ENCODE measurements at places on chromosomes 3 and 15. TPM values are rescaled to one million over a fixed set of nuclear protein-coding genes. Genes with fewer than 3 reads are reported as not detected.

DNA sequence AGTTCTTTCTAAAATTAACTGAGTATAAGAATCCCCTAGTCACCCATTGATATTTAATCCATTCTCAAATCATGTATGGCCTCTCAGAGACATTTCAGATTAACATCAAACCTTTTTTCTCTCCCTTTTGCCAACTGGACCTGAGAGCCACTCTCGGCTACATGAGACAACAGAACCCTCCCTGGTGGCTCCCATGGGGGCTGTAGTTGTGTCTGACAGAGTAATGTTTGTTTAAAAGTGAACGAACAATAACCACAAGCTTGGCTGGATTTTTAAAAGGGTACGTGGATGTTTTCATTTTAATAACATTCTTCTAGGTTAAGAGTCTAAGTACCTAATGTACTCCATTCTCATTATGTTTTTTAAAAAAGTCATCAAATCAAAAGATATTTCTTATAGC is 37.1 kb downstream of the P3H2 start:
- H3K4me3 ChIP-seq, result no peak overlapping the region
- no peak for DNase-seq
- no peaks in the 10 kb centered on the region for H3K4me1 ChIP-seq
- H3K27ac ChIP-seq, result no peak overlapping the region
- H3K36me3 ChIP-seq, result no peaks in the 10 kb centered on the region

GRCh38 chr15:78682693-78683410 is 41.8 kb upstream of the CHRNB4 start:
- DNase-seq, result no peak
- H3K4me1 ChIP-seq, result peaks cover 4% of the 10 kb centered on the region
- no peak overlapping the region for H3K4me3 ChIP-seq
- no peaks in the 10 kb centered on the region for H3K27me3 ChIP-seq

GRCh38 chr3:19539518-19540392 is 391.4 kb downstream of the KCNH8 start:
- no peak overlapping the region for H3K27ac ChIP-seq
- H3K36me3 ChIP-seq, result no peaks in the 10 kb centered on the region
- H3K4me1 ChIP-seq, result no peaks in the 10 kb centered on the region
- no peak overlapping the region for H3K4me3 ChIP-seq
- no peak for DNase-seq
- peaks cover 3% of the 10 kb centered on the region for H3K27me3 ChIP-seq

GRCh38 chr3:184029443-184029842 is 2.1 kb upstream of the HTR3D start:
- DNase-seq, result no peak
- H3K36me3 ChIP-seq, result no peaks in the 10 kb centered on the region
- no peaks in the 10 kb centered on the region for H3K4me1 ChIP-seq
- H3K4me3 ChIP-seq, result no peak overlapping the region
- no peak overlapping the region for H3K27ac ChIP-seq

GRCh38 chr3:97967966-97968365 is 4.3 kb downstream of the RIOX2 start:
- H3K27ac ChIP-seq, result no peak overlapping the region
- no peak overlapping the region for H3K4me3 ChIP-seq
- no peaks in the 10 kb centered on the region for H3K27me3 ChIP-seq
- no peak for DNase-seq
- peaks cover 38% of the 10 kb centered on the region for H3K36me3 ChIP-seq

- no peaks in the 10 kb centered on the region for H3K36me3 ChIP-seq
- no peak overlapping the region for H3K4me3 ChIP-seq
- no peak overlapping the region for H3K27ac ChIP-seq
- DNase-seq, result no peak
These were observed 118.1 kb downstream of the FBLN2 start for GRCh38 chr3:13666781-13667709.

DNA sequence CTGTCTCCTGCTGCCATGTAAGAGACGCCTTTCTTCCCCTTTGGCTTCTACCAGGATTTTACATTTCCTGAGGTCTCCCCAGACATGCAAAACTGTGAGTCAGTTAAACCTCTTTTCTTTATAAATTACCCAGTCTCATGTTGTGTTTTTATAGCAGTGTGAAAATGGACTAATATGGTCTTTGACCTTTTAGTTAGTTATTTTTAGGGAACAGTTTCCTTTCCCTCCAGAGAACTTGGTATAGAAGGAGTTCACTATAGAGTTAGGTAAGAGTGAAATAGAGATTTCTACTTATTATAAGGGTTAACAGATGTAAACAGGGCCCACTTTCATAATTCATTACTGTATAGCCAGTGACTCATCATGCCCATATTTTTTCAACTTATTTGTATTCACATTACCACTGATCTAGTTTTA is 170.9 kb downstream of the UNC13C start:
- no peaks in the 10 kb centered on the region for H3K36me3 ChIP-seq
- no peak for DNase-seq
- H3K27ac ChIP-seq, result no peak overlapping the region
- H3K27me3 ChIP-seq, result peaks cover 2% of the 10 kb centered on the region
- H3K4me3 ChIP-seq, result no peak overlapping the region
- no peaks in the 10 kb centered on the region for H3K4me1 ChIP-seq

DNA sequence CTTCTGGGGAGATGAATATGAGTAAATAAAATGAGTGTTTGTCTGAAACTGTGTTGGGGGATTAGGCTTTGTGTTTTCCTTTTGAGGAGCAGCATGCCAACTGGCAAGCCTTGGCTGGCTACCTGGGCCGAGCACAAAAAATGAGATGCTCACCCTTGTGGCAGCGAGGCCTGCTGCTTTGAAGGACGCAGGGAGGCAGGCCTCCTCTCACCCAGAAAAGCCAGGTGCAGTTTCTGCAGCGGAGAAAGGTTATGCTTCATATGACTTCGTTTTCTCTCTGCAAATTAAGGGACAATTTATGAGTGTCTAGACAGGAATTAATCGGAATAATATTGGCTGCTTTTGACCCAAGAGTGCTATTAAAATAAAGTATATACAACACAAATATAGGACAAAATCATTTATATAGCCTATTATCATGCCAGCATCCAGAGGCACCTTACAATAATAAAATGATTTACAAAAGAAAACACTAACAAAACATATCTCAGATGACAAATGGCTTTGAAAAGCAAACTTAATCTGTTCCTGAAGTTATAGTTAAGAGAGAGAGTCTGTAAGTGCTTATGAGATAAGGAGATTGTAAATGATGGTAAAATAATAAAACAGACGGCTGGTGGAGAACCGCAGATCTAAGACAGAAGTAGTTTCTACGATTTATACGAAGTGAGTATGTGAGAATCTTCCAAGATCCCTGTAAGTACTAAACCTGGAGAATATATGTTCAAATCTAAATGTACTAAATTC is 682.8 kb upstream of the NR2F2 start:
- H3K4me1 ChIP-seq, result no peaks in the 10 kb centered on the region
- no peaks in the 10 kb centered on the region for H3K27me3 ChIP-seq
- no peak overlapping the region for H3K4me3 ChIP-seq
- DNase-seq, result no peak
- no peaks in the 10 kb centered on the region for H3K36me3 ChIP-seq
- H3K27ac ChIP-seq, result no peak overlapping the region

DNA sequence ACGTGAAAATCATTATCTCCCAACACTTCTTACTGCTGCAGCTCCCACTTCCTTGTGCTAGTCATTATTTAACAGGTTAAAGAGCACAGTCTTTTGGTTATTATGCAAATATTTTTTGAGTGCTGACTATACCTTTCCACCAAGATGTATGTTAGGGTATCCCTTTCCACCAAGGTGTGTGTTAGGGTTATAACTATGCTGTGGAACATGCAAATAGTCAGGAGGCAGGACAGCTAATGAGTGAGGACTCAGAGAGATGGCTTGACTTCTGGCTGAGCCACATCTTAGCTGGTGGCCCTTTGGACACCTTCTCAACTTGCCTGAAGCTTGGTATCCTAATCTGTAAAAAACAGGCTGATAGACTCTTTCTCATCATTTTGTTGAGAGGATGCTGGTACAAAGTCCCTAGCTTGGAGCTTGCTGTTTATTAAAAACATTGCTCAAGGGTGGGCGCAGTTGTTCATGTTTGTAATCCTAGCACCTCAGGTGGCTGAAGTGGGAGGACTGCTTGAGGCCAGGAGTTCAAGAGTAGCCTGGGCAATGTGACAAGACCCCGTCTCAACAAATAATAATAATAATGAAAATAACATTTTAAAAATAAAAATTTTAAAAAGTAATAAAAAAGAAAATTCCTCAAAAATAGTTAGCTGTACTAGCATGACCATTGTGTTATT is 160.5 kb upstream of the ADAMTS9 start:
- H3K27me3 ChIP-seq, result no peaks in the 10 kb centered on the region
- DNase-seq, result no peak
- H3K27ac ChIP-seq, result no peak overlapping the region
- H3K36me3 ChIP-seq, result no peaks in the 10 kb centered on the region
- H3K4me3 ChIP-seq, result no peak overlapping the region
- no peaks in the 10 kb centered on the region for H3K4me1 ChIP-seq

DNA sequence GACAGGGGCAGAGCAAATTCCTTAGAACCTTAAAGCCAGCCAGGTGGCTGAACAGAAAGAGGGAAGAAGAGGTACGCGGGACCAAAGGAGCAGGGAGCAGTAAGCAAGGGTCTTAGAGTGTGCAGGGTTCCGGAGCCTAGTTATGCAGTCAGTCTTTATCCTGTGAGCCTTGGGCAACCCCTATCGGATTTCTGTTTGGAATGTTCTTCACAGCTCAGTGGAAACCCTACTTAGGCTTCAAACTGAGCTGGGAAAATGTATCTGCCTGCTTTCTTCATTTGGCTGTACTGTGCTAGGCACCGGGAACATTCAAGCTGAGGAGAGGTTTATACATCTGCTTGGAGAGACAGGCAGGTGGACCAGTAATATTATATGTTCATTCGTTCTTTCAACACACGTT is 37.1 kb downstream of the PSMD6 start:
- H3K27ac ChIP-seq, result peak overlapping the region; percentile 7
- no peak for DNase-seq
- peaks cover 34% of the 10 kb centered on the region for H3K4me1 ChIP-seq
- no peaks in the 10 kb centered on the region for H3K27me3 ChIP-seq
- H3K36me3 ChIP-seq, result peaks cover 57% of the 10 kb centered on the region

DNA sequence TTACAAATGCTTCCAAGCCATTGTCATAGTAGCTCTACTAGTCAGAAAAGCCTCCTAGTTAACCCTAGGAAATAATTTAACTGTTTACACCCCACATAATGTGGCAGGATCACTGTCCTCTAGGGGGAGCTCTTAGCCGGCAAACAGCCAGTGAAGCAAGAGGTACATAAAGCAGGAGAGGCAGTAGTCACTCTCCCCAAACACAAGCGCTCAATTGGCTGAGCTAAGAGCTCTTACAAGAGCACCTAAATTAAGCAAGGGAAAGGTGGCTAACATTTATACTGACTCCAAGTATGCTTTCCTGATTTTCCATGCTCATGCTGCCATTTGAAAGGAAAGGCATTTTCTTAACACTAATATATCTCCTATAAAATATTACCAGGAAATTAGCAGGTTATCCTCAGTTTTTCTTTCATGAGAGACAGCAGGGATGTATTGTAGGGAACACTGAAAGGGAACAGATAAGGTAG is 37.6 kb downstream of the NCEH1 start:
- H3K36me3 ChIP-seq, result no peaks in the 10 kb centered on the region
- DNase-seq, result peak; percentile 85
- no peak overlapping the region for H3K27ac ChIP-seq
- H3K27me3 ChIP-seq, result no peaks in the 10 kb centered on the region

DNA sequence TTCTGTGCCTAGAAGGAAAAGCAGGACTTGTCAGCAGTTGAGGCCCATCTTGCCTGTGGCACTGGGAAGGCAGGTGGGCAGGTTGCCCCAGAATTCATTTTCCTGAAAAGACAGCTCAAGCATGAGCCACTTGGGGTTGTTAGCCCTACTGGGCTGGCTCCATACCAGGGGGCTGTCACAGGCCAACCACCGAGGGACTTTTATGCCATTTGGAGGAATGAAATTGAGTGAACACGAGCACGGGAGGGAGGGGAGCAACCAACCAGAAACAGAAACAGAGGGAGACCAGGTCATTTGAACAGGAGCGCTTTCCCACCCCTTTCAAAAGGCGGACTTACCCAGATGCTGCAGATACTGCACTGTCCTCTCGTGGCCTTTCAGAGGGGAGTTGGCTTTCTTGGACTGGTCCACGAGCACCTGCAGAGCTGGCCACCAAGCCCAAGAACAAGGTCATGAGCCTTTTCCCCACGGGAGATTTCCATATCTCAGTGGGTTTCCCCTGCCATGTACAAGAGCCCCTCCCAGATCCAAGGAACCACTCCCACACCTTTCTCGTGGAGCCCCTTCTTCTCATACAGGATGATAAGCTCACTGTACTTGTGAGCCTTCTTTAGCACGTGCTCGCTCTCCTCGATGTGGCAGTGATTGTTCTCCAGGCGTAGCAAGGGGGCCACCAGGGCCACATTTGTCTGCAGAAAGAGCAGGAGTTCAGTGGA is 9.9 kb upstream of the PLA2G4F start:
- peaks cover 6% of the 10 kb centered on the region for H3K4me1 ChIP-seq
- DNase-seq, result no peak

DNA sequence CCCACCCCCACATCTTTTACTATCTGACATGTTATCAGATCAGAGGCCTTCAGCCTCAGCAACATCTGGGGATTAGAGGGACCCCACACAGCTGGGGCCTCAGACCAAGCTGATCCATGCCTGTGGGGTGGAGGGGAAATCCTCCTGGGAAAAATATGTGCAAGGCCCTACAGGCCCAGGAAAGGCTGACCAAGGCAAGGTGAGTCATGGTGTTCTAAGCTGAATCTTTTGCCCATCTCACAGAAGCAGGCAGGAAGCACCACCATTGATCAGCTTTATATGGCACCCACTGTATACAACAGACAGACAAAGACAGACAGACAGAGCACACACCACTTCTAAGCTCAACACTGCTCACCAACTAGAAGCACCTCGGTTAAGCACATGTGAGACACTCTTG is 12.4 kb upstream of the PARP6 start:
- H3K36me3 ChIP-seq, result no peaks in the 10 kb centered on the region
- H3K27ac ChIP-seq, result no peak overlapping the region
- no peak for DNase-seq
- no peaks in the 10 kb centered on the region for H3K4me1 ChIP-seq
- H3K27me3 ChIP-seq, result no peaks in the 10 kb centered on the region

Gene KNL1
- 33.5 TPM for total RNA-seq

Gene GP9
- not detected for total RNA-seq

Gene SLC12A1
- total RNA-seq, result not detected

Gene PLCL2
- total RNA-seq, result 12.5 TPM

Gene XCR1
- not detected for total RNA-seq

Gene GASK1A
- not detected for total RNA-seq

Gene P2RY13
- total RNA-seq, result not detected

Gene PLA2G4B
- 6.9 TPM for total RNA-seq

Gene PLCH1
- total RNA-seq, result 0.26 TPM

Gene CHRD
- total RNA-seq, result 0.23 TPM

Gene TTLL13
- 0.39 TPM for total RNA-seq

Gene UROC1
- total RNA-seq, result not detected

Gene MNS1
- 0.41 TPM for total RNA-seq

Gene SYNM
- 0.09 TPM for total RNA-seq
